ENCODE measurements at places on chromosomes 4 and X.

DNA sequence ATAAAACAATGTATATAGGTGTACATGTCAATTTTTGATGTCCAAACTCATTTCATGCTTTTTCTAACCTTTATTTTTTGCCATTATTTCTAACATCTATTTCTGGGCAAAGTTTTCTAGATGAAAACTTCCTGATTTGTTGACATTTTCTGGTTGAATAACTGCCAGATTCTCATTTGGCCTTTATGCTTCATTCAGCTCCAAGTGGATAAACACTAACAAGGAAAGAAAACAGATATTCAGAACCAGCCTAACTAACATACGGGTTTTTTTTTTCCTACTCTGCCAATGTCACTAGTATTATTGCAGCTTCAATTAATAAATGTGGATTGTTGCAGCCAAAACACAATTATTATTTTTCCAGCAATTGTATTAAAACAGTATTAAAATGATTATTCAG is 50.9 kb upstream of the RAP1GDS1 start:
- H3K4me3 ChIP-seq: no peak overlapping the region
- H3K27me3 ChIP-seq: no peaks in the 10 kb centered on the region
- no peak overlapping the region for H3K27ac ChIP-seq
- no peak for DNase-seq

DNA sequence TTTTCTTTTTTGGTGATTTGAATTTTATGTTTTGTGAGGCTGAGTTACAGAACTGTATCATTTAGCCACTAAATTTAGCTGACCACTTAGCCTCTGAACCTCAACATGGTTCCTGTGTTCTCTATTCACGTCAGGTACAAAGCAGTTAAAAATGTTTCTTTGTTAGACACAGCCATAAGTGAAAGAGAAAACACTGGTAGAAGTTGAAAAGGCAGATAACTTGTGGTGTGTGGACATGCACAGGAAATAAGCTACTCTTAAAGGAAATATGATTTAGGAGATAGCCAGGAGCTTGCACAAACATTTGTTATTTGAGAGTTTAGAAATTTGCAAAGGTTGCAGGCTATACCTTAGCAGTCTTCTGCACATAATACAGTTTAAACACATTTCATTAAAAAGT is 171.0 kb upstream of the RPS6KA3 start:
- no peaks in the 10 kb centered on the region for H3K4me1 ChIP-seq
- H3K4me3 ChIP-seq: no peak overlapping the region
- H3K27me3 ChIP-seq: no peaks in the 10 kb centered on the region
- DNase-seq: no peak

- no peaks in the 10 kb centered on the region for H3K36me3 ChIP-seq
- H3K27ac ChIP-seq: no peak overlapping the region
- no peaks in the 10 kb centered on the region for H3K27me3 ChIP-seq
Measured at GRCh38 chr4:56570041-56570440, 64.5 kb downstream of the ARL9 start.

GRCh38 chrX:47633689-47634590 is 4.2 kb upstream of the CFP start:
- no peaks in the 10 kb centered on the region for H3K27me3 ChIP-seq
- no peaks in the 10 kb centered on the region for H3K4me1 ChIP-seq
- no peak overlapping the region for H3K4me3 ChIP-seq
- H3K27ac ChIP-seq: no peak overlapping the region
- no peak for DNase-seq

GRCh38 chrX:24494647-24495075 is 29.6 kb downstream of the PDK3 start:
- H3K4me3 ChIP-seq: no peak overlapping the region
- H3K4me1 ChIP-seq: peaks cover 7% of the 10 kb centered on the region
- DNase-seq: peak; percentile 79

- H3K27ac ChIP-seq: peak overlapping the region; percentile 33
- H3K36me3 ChIP-seq: no peaks in the 10 kb centered on the region
- no peak for DNase-seq
Measured at GRCh38 chr4:169209388-169209883, 61.3 kb downstream of the SH3RF1 start.

- no peaks in the 10 kb centered on the region for H3K27me3 ChIP-seq
- DNase-seq: no peak
- no peaks in the 10 kb centered on the region for H3K4me1 ChIP-seq
- no peak overlapping the region for H3K4me3 ChIP-seq
Measured at GRCh38 chr4:125626946-125627345, 312.2 kb downstream of the FAT4 start.

GRCh38 chrX:144801786-144802185 is 445.5 kb upstream of the SPANXN1 start:
- H3K27ac ChIP-seq: no peak overlapping the region
- H3K36me3 ChIP-seq: no peaks in the 10 kb centered on the region
- H3K4me3 ChIP-seq: no peak overlapping the region

GRCh38 chrX:37825215-37825842 is 22.0 kb downstream of the DYNLT3 start:
- H3K27ac ChIP-seq: no peak overlapping the region
- peak; percentile 43 for DNase-seq
- H3K36me3 ChIP-seq: no peaks in the 10 kb centered on the region
- no peaks in the 10 kb centered on the region for H3K27me3 ChIP-seq
- no peak overlapping the region for H3K4me3 ChIP-seq

DNA sequence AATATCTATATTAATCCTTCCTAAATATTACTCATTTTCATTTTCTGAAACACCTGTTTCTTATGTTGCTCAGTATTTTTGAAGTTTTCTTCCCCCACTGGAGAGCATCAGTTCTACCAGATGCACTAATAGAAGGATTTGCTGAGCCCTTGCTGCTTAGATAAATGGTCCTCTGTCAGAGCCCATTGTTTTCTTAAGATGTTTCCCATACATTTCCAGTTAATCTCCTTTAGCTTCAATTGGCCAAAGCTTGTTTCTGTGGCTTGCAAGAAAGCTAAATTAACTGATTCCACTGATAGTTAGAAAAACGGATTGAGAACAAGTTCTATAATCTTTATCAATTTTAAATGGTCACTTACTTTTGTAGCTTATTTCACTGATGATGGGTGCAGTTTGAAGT is 1425.5 kb downstream of the PCDH18 start:
- H3K4me3 ChIP-seq: no peak overlapping the region
- H3K27ac ChIP-seq: no peak overlapping the region
- no peaks in the 10 kb centered on the region for H3K36me3 ChIP-seq
- no peak for DNase-seq

DNA sequence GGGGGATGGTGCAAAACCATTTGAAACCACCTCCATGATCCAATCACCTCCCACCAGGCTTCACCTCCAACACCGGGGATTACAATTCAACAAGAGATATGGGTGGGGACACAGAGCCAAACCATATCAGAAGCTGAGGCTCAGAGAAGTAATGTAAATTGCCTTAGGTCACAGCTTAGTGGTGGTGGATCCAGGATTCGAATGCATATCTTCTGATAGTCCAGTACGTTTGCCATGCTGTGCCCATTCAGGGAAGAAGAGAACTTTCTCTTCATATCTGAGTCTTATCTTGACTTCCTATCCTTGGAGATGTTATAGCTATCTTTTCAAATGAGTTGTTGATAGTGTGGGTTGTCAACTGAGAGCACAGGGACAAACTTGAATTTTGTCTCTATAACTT is 325.5 kb downstream of the ZIC3 start:
- no peaks in the 10 kb centered on the region for H3K36me3 ChIP-seq
- no peak for DNase-seq
- no peak overlapping the region for H3K27ac ChIP-seq
- H3K4me3 ChIP-seq: no peak overlapping the region
- H3K4me1 ChIP-seq: no peaks in the 10 kb centered on the region

DNA sequence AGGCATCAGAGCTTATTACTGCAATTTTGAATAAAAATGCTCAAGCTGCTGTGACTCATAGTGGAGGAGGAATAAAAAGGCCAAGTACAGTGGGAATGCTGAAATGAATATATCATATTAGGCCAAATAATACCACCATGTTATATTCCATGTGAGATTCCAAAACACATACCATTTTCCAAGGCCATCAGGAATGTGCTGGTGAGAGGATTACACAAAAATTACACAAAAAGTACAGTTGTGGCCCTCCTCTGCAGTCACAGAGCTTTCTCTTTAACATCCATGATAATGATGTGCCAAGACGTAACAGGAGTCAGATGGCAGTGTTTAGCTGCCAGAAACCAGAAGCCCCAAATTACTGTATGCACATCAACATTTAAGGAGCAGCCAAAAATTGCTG is 153.5 kb downstream of the PCDH18 start:
- no peak overlapping the region for H3K27ac ChIP-seq
- DNase-seq: no peak
- no peak overlapping the region for H3K4me3 ChIP-seq
- no peaks in the 10 kb centered on the region for H3K36me3 ChIP-seq

Data from hepatocyte (in vitro differentiated cells).